ENCODE measurements at places on chromosomes 1 and 21.

GRCh38 chr1:241376701-241377100, 19.7 kb upstream of the RGS7 start:
- DNase-seq, result no peak

- no peak for DNase-seq
Observed at GRCh38 chr1:16092097-16092922, 18.9 kb upstream of the FAM131C start.

DNA sequence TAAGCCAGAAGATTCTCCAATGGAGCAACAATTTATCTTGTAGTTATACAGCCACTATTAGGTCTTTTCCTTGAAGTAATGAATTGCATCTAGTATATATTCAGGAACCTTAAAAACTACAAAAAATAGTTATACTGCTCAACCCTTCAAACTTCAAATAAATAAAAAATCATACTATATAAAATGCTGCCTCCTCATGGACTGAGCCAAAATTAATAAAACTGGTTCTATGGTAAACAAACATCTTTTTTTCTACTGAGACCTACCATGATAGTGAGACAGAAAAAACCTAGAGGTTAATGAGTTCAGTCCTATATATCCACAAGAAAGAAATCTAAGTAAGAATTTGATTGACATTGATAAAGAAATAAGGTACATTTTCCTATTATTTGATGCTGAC, 67.7 kb downstream of the GPATCH2 start:
- no peak for DNase-seq

- no peak for DNase-seq
Observed at GRCh38 chr21:26710155-26710554, 135.1 kb downstream of the ADAMTS1 start.

- no peak for DNase-seq
Observed at GRCh38 chr21:32135401-32136363, 143.2 kb downstream of the MIS18A start.

GRCh38 chr1:6414881-6415626, 4.7 kb downstream of the HES2 start:
- no peak for DNase-seq

Data from stimulated activated CD4-positive, alpha-beta T cell treated with anti-CD3 and anti-CD28 coated beads, TNF-alpha, amount 100 ng/mL, for 4 hours (primary cell).